DMS79 treated with DMSO at 0.1 percent for 48 hours (cell line): ENCODE measurements at places on chromosomes 6 and 20.

DNA sequence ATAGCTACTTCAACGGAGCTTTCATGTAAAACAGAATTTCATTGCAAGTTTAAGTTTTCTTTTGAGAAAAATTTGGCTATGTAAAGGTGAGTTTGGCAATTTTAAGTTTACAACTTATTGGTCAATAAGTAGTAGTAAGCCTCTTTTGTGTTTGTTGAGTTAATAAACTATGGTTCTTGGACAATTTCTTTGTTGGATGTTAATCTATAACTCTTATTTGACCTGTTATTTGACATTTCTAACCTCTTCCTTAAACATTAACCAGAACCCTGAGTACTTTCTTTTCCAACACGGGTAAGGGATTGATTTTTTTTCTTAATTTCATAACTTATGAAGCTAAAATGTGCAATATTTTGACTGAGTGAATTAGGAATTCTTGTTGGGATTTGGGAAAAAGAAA is 354.4 kb downstream of the PRKN start:
- no peak for DNase-seq

DNA sequence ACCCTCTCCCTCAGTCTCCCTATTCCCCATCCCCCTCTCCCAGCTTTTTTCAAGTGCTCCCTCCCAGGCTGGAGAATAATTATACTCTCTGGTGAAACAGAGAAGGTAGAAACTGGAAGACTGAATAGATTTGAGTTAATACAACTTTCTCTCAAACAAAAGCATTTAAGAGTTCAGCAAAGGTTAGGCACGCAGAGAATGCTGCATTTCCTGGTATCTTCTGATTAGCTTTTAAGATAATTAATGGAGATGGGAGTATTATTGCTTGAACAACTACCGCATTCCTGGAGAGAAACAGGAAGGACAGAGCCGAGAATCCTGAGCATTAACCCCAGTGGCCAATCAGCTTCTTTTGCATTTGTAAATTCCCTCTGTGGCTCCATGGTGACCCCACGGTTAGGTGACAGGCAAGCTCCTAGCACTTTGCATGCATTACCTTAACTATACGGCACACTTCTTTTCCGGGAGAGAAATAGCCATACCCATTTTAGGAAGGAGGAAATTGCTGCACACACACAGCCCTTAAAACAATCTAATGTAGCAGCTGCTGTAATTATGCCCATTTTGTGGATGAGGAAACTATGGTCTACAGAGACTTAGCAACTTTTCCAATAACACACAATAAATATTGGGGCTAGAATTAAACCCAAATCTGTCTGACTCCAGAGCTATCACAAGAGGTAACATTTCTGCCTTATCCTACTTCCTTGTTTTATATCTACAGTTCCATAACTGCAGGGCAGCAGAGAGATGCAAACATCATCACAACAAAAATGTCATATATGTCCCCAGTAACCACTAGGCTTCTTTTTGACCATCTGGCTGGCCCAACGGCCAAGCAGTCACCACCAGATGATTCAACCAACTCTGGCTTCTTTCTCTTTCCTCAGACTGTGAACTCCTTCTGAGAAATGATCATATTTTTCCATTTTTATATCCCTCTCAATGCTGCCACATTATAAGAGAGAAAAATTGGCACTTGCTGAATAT is 169.9 kb downstream of the CD24 start:
- DNase-seq = no peak

DNA sequence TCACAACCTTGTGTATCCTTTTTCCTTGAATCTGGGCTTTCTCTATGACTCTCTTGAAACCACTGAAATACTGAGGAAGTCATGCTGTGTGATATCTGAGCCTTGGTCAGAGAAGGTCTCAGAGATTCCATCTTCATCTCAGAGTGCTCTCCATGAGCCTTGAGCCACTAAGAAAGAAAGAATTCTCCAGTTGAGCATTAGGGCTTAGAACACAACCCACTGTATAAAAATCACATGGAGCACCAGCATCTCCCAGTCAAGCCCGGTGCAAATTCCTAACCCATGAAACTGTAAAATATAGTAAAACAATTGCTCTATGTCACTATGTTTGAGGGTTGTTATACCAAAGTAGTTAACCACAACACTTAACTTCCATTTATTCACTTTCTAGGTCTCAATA is 181.4 kb downstream of the MOXD1 start:
- no peak for DNase-seq

- no peak for DNase-seq
Measured at GRCh38 chr20:341682-342081, 5.2 kb upstream of the NRSN2 start.

DNA sequence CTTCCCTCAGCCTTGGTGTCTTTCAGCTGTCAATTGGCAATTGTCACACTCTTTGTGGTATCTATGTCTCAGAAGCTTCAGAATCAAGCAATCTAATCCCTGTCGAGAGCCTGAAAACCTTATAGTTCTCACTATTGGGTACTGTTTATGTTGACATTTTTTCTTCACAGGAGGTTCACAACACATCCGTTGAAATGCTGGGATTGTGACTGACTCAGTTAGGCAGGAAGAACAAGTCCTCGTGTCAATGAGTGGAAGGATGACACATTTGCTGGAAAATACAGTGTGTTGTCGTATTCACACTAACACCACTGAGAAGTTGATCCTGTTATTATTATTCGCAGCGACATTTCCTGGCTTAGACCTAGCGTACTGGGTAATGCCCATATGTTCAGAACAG is 163.9 kb upstream of the CITED2 start:
- no peak for DNase-seq

DNA sequence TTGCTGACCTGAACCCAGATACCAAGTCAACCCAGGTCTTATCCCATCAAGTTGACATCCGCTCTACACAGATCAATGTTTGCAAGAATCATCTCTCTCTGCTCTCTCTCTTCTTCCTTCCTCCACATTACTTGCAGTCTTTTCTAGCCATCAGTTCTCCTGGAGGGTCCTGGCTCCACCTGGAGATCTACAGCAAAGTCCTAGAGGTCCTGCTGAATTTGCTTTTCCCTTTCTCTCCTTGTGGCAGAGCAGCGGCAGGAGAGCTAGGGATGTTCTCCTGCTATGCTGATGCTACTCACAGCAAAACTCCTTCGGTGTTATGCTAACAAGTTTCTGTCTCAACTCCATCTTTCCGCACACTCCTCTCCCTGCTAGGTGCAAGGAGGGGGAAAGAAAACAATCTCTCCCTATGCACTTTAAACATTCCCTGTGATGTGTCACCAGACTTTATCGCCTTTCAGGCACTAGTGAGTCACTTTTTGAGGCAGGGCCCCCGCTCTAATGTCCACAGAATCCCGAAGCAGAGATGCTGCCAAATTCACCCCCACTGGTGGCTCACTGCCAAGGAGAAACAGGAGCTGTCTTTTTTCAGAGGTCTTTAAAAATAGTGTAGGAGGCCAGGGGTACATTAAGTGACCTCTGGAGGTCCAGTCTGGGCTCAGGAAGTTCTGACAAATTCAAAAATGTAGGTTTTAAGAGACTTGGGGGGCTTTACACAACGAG is 62.6 kb downstream of the FAM50B start:
- DNase-seq = no peak

GRCh38 chr6:31083742-31084354 is 28.5 kb downstream of the C6orf15 start:
- DNase-seq = no peak

GRCh38 chr20:50415516-50416268 is 94.5 kb upstream of the PTPN1 start:
- no peak for DNase-seq

DNA sequence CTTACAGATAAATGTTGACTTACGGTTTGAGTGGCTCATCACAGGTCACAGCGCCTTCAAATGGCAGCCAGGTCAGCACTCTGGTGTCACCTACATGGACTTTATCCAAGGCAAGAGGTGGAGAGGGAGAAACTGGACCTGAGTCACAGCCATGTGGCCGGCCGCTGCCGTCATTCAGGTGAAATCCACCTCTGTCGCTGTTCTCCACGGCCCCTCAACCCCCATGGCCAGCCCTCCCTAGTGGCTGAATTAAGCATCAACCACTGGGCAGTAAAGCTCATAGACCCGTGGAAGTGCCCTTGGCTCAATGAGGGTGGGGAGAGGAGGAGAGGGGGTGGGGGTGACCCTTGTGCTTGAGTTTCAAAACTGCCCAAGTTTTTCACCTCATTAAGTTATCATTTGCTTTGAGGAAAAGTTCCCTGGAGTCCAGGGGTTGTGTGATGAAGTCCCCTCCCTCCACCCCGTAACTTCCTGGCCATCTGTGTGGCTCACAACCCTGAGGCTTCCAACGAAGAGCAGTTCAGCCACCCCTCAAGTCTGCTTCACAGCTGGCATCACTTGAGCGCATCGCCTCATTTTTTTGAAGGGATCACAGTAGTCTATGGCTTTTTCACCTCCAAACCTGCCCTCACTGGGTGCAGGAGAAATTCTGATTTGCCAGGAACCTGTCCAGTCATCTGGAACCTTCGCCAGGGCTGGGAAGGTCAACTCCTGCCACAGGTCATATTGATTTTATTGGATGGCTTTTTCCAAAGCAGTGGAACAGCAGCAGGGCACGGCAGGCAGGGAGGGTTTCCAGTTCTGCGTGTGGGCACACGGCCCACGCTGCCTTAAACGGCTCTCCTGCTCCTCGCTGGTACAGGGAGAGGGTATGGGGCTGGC is 43.5 kb upstream of the APCDD1L start:
- DNase-seq = no peak

DNA sequence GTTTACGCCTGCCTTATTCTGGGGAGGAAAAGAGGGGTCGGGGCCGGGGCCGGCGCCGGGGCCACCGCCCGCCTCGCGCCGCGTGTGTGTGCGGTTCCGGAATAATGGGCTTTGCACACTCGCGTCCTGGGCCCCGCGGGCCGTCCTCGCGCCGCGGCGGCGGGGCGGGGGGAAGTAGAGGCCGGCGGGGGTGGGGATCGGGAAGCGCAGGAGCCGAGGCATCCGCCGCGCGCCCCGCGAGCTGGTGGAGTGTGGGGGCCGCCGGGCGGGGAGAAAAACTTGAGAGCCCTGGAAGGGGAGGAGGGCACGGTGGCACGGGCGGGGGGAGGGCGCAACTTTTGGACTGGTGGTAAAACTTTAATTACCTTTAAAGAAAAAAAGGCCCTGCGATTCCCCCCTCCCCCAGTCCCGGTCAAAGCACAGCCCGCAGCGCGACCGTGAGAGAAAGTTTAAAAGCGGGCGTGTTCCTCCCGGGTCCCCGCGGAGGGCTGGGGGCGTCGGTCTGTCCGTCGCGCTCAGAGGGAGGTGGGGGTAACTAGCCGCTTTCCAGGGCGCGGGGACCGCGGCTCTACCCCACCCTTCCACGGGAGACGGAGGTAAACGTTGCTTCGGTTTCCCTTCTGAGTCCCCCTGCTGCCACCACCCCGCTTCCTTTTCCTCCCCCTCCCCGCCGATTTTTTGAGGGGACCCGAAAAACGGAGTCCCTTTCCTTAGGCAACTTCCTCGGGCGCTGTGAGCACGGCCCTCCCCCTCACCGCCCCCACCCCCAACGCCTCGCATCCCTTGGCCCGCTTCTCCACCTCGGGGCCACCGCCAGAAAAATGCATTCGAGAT is 1.9 kb downstream of the L3MBTL3 start:
- DNase-seq = no peak

- DNase-seq = no peak
Measured at GRCh38 chr20:34538671-34539123, 19.8 kb upstream of the MAP1LC3A start.
